ENCODE measurements at places on chromosomes 4 and X.

GRCh38 chr4:18388039-18388438 is 366.5 kb upstream of the LCORL start:
- DNase-seq, result no peak

DNA sequence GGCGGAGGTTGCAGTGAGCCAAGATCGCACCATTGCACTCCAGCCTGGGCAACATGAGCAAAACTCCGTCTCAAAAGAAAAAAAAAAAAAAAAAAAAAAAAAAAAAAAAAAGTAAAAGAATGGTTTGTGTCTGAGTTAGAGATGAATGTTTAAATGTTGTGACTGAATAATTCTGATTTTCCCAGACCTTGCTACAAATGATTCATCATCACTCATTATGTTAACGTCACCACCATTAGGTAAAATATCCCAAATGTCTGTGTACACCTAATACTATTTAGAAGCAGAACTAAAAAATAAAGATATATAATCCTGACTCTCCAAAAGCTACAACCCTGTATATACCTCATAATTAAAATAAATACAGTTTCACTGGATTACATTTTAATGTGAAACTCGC is 70.8 kb downstream of the HHIP start:
- DNase-seq, result no peak

- DNase-seq, result no peak
These were observed 3.4 kb upstream of the AVPR2 start for GRCh38 chrX:153900831-153901752.

DNA sequence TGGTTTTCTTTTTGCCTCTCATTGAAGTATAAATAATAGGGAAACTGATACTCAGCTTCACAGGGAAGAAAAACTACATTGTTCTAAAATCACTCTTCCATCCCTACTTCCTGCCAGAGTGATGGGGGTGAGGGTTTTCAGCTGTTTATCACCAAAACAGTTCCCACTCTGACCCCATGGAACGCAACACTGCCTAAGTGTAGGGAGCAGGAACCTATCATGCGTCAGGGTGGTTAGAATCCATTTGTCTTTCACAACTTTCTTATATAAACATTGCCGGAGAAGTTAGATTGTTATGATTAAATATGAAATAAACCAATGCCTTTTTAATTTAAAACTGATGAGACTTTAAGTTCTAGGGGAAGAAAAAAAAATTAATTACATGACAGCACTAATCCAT is 15.8 kb upstream of the MPC1L start:
- no peak for DNase-seq

GRCh38 chr4:176436293-176436973 is 116.7 kb downstream of the SPCS3 start:
- DNase-seq, result no peak

- no peak for DNase-seq
These were observed 47.9 kb upstream of the RBPJ start for GRCh38 chr4:26272654-26273615.

- no peak for DNase-seq
These were observed 93.1 kb upstream of the TEX13D start for GRCh38 chrX:124239324-124239723.
